ENCODE measurements at places on chromosomes 4 and X.

GRCh38 chr4:20844311-20844710 is 144.1 kb downstream of the PACRGL start:
- no peak for DNase-seq

DNA sequence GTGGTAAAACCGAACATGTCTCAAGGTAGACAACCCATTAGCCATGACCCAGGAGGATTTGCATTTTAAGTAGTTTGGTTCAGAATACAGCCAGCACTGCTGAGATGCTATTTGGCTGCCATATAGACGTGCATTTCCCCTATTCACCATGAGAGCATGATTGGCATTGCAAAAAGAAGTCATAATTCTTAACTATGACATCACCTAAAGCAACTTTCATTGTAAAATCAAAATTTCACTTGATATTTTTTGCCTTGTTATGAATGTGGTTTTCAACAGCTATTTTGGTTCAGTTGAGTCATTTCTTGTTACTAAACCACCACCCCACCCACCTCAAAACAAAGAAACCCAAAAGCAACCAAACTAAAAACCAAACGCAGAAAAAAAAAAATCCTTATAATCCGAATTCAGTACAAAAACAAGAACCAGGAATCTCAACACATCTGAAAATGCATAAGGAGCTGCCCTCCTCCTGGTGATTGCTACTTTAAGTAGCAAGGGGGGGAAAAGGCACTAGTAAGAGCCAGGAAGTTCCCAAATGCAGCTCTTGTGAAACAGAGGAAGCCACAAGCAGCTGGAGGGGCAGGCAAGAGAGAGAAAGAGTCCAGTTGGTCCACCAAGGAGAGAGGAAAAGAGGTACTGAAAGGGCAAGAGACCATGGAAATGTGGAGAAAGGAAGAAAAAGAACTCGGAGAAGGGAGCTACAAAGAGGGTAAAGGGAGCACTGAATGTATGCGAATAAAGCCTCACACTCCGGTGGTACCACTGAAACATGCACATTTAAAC is 3.1 kb downstream of the SLITRK4 start:
- no peak for DNase-seq

GRCh38 chr4:56737666-56738065 is 56.6 kb upstream of the HOPX start:
- DNase-seq = no peak

DNA sequence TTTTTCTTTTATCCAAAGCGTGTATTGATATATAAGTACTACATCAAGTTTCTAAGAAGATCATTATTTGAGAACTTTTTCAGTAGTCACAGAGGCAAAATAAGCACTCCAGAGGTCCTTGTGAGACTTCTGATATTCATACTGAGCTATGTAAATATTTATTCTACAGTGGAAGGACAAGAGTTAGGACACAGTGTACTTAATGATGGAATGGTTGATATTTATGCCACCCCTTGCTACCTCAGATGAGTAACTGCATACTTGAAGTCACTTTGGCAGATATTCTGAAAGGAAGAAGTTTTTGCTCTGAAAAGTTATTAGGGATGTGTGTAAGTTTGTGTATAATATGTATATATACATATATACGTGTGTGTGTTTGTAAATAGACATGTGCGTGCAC is 30.3 kb downstream of the MAGEA1 start:
- DNase-seq = no peak

- DNase-seq = no peak
Observed at GRCh38 chr4:17535242-17535641, 20.3 kb downstream of the CLRN2 start.

DNA sequence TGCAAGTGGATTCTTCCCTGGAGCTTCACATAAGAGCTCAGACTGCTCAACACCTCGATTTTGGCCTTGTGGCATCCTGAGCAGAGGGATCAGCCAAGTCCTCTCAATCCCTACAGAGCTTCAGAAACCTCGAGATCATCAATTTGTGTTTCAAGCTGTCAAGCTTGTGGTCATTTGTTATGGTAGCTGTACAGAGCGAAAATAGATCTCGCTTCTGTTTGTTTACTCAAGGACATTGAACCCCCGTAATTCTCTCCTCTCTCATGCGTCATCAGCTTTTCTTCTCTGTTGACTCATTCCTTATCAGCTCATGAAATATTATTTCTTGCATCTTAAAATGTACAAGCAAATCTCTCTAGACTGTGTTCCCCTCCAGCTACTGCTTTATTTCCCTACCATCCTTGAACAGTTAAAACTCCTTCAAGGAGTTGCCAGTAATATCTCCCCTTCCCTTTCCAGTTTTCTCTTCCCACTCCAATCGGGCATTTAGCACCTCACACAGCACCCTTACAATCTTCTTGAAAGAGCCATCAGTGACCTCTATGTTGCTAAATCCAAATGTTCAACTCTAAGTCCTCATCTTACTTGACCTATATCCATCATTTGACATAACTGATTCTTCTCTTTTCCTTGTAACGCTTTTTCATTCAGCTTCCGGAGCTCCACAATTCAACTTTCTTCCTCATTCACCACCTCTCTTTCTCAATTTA is 106.2 kb upstream of the FAT1 start:
- no peak for DNase-seq

- no peak for DNase-seq
Observed at GRCh38 chr4:161813889-161814288, 349.9 kb downstream of the FSTL5 start.

GRCh38 chrX:29318012-29318411 is 730.8 kb downstream of the IL1RAPL1 start:
- no peak for DNase-seq

DNA sequence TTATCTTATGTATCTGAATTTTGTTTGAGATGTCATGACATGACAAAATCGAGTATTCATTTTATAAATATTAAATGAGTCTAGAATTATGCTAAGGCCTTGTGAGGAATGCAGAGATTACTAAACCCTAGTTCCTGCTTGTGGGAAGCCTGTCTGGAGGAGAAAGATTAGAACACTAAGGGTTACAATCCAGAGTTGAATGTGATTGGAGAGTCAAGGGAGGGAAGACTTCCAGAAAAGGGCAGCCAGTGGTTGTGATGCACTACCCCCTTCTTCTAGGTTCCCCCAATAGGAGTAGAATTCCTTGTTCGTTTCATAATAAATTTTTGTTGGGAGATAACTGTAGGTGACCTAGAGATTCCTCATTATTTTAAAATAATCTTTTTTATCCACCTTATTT is 141.1 kb downstream of the AFF1 start:
- DNase-seq = no peak

GRCh38 chr4:176259330-176260090 is 9.5 kb downstream of the ASB5 start:
- no peak for DNase-seq

GRCh38 chrX:6460893-6461490 is 73.9 kb downstream of the VCX3A start:
- no peak for DNase-seq

- DNase-seq = no peak
Observed at GRCh38 chr4:84291969-84292368, 207.1 kb downstream of the NKX6-1 start.

DNA sequence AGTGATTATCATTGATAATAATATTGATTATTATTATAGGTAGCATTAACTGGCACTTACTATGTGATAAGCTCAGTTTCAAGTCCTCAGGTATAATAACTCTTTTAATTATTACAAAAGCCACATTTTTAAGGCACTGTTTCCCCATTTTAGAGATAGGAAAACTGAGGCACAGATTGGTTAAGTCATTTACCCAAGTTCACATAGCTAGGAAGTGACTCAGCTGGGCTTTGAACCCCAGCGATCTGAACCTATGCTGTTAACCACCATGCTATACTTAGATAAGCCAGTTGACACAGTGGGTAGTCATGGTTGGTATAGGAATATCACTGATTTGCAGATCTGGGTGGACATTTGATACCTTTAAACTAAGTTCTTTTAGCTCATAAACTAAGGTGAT is 110.4 kb downstream of the FRAS1 start:
- no peak for DNase-seq

DNA sequence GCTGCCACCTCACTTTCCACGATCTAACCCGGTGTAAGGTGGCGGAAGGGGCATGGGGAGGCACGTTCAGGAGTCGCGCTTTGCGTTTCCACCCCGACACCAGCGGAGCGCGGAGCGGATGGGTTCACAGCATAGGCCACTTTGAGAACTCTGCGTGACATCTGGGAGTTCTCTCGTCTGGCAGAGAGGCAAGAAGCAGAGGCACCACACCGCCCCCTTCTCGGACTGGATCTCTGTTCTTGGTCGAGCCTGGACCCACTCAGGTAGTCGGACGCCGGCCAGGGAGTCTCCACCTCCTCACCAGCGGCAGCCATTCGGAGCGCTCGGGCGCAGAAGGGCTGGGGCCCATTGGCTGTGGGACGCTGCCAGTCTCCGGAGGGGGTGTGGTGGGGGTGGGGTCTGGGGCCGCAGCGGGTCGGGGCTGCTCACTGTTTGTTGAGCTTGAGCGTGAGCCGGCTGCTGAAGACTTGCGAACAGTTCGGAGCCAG is at the start of gene DACH2:
Gene DACH2, plus strand, starts transcription at position 428 of the 488 bp plus-strand sequence.
- peak; percentile 40 for DNase-seq

- DNase-seq = no peak
Observed at GRCh38 chr4:26050671-26051070, 136.7 kb downstream of the SMIM20 start.
